ENCODE measurements at places on chromosomes 2 and 18.

- no peak for DNase-seq
Measured at GRCh38 chr2:143696651-143697050, 567.4 kb downstream of the ARHGAP15 start.

DNA sequence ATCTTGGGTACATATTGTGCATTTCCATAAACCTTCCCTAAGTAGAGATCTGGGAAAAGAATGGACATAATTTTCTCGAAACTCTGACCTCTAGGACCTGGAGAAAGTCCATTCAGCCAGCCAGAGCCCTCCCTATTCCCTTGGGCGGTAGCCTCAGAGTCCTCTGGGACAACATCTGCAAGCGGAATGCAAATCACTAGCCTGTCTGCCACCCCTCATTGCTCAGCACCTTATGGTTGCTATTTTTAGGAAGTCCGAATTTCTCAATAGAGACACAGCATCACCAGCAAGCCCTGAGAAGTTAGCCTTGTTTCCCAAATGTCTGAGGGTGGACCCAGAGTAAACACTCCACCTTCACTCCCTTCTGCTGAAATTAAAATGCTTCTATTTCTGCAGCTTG is 17.6 kb upstream of the CD28 start:
- DNase-seq, result peak; percentile 87

GRCh38 chr18:11167778-11168177 is 18.4 kb upstream of the PIEZO2 start:
- peak; percentile 43 for DNase-seq

DNA sequence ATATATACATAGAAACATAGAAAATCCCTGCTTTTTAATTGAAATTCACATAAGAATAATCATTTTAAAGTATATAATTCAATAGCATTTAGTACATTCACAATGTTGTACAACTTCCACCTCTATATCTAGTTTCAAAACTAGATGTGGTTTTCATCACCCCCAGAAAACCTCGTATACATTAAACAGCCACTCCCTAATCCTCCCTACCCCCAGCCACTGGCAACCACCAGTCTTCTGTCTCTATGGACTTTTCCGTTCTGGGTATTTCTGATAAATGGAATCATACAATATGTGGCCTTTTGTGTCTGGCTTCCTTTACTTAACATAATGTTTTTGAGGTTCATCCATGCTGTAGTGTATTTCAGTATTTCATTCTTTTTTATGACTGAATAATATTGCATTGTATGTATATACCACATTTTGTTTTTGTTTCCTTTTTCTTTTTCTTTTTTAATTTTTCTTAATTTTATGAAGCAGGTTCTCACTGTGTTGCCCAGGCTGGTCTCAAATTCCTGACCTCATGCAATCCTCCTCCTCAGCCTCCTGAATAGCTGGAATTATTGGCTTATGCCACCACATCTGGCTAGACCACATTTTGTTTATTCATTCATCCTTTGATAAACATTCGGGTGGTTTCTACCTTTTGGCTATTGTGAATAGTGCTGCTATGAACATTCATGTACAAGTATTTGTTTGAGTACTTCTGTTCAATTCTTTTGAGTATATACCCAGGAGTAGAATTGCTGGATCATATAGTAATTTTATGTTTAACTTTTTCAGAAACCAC is 50.6 kb upstream of the RNF152 start:
- no peak for DNase-seq
